Thyroid gland (tissue), 4 donors: ENCODE measurements at places on chromosomes 7 and 10. TPM values are rescaled to one million over a fixed set of nuclear protein-coding genes. Genes with fewer than 3 reads are reported as not detected.

DNA sequence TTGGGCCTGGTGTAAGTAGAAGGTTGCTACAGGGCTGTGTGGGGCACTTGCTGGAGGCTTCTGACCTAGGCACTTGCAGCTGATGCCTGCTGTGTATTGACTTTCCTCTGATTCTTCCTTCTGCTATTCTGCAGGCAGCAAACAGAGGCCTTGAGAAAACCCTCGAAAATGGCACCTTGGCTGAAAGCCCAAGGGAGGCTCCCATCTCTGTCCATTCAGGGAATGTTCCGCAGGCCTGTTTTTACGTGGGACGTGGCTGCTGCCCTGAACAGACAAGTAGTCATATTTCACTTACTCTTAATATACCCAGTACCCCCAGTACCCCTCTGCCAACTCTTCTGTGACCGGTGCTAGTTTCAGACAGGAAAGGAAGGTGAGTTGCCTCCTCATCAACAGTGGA lies 664.7 kb downstream of the INHBA start:
- DNase-seq = no peak
- H3K4me3 ChIP-seq = no peak overlapping the region
- no peaks in the 10 kb centered on the region for H3K4me1 ChIP-seq
- H3K27me3 ChIP-seq = no peaks in the 10 kb centered on the region

FAM149B1 gene
- total RNA-seq = 20.2 TPM

- H3K27me3 ChIP-seq = no peaks in the 10 kb centered on the region
- no peak overlapping the region for H3K27ac ChIP-seq
- H3K36me3 ChIP-seq = peaks cover 8% of the 10 kb centered on the region
- DNase-seq = no peak
- no peak overlapping the region for H3K4me3 ChIP-seq
Measured at GRCh38 chr10:14873090-14873760, 5.4 kb upstream of the SUV39H2 start.

GRCh38 chr10:83931669-83932068 lies 207.6 kb upstream of the GHITM start:
- H3K27ac ChIP-seq = no peak overlapping the region
- no peak for DNase-seq
- H3K4me1 ChIP-seq = no peaks in the 10 kb centered on the region
- no peaks in the 10 kb centered on the region for H3K36me3 ChIP-seq
- no peaks in the 10 kb centered on the region for H3K27me3 ChIP-seq

IFIT3 gene
- 9.1 TPM for total RNA-seq

FGFR2 gene
- 149 TPM for total RNA-seq

DNA sequence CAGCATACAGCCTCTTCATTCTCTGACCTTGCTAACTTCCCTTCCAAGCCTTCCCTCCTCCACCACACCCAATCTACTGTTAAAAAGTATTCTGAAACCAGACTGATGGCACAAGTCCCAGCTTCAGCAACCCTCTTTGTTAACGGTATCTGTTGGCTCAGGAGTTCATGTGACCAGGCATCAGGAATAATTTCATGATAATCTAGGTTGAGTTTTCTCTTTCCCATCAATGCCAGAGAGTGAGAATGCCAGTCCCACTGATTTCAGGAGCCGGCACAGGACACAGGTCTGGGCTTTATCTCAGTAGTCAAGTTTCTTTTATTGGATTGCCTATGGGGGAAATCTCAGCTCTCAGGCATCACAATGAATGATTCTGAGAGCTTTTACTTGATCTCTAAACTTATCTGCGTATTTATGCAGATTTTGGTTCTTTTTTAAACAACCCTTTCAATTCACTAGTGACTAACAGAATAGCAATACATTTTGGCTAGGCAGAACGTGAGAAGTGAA lies 231.0 kb upstream of the LYZL1 start:
- no peaks in the 10 kb centered on the region for H3K36me3 ChIP-seq
- DNase-seq = peak; percentile 14
- no peaks in the 10 kb centered on the region for H3K4me1 ChIP-seq
- no peak overlapping the region for H3K4me3 ChIP-seq

DNA sequence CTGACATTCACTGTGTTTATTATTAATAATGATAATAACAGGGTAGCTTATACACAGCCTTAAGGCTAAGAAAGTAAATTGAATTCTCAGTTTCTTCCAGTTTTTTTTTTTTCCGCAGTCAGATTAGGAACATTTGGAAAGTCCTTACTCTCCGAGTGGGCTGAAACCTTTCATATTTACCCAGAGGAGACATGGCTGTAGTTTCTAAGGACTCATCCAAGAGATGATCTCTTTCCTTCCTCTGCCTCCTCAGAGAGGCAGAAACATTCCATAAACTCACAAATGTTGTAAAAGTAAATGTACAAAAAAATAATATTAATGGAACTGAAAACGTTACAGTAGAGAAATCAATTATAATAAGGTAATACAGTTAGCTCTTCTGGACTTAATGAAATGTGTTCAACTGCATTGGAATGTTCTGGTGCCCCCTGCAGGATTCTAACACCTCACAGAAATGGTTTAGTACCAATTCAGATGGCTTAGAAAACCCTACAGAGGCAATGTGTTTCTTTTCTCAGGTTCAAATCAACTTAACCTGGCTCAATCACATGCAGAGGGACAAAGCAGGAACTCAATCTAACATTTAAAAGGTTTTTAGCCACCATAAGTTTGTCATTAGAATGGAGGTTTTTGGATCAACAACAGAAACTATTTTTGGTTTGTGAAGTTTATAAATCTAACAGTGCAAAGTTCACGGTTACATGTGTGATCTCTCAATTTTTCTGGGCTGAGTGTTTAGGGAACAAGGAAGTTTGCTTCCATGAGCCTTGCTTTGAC lies 71.7 kb downstream of the ICA1 start:
- no peak overlapping the region for H3K4me3 ChIP-seq
- no peak overlapping the region for H3K27ac ChIP-seq
- H3K36me3 ChIP-seq = no peaks in the 10 kb centered on the region
- H3K27me3 ChIP-seq = no peaks in the 10 kb centered on the region

- H3K4me1 ChIP-seq = no peaks in the 10 kb centered on the region
- no peak overlapping the region for H3K27ac ChIP-seq
- no peaks in the 10 kb centered on the region for H3K36me3 ChIP-seq
- DNase-seq = no peak
- no peak overlapping the region for H3K4me3 ChIP-seq
- no peaks in the 10 kb centered on the region for H3K27me3 ChIP-seq
Measured at GRCh38 chr10:73974309-73974946, 23.5 kb upstream of the VCL start.

DNA sequence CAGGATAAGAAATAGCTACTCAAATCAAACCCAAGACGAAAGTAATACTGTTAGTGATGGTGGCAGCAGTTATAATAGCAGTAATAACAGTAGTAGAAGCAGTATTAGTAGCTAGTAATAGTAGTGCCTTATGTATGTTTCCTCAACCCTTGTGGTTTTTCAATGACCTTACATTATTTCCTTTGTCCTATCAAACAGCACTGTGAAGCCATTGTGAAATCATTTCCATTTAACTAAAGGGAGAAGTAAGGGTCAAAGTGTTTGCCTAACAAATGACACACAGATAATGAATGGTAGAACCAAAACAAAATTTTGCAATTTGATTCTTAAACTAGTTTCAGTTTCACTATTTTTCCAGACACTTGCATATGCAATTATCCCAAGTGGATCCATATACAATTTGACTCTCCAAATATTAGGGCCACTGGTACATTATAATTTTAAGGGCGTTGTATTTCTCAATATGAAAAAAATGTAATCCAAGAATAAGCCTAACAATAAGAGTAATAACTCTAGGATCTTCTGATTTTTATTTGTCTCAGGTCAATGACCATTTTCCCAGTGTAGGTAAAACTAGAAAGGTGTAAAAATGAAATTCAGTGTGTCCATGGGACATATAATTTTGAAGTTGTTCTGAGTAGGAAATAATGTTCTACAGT lies 33.7 kb upstream of the TMEM26 start:
- no peaks in the 10 kb centered on the region for H3K27me3 ChIP-seq
- H3K27ac ChIP-seq = no peak overlapping the region
- H3K4me1 ChIP-seq = no peaks in the 10 kb centered on the region
- no peak overlapping the region for H3K4me3 ChIP-seq
- no peak for DNase-seq
- H3K36me3 ChIP-seq = no peaks in the 10 kb centered on the region

DNA sequence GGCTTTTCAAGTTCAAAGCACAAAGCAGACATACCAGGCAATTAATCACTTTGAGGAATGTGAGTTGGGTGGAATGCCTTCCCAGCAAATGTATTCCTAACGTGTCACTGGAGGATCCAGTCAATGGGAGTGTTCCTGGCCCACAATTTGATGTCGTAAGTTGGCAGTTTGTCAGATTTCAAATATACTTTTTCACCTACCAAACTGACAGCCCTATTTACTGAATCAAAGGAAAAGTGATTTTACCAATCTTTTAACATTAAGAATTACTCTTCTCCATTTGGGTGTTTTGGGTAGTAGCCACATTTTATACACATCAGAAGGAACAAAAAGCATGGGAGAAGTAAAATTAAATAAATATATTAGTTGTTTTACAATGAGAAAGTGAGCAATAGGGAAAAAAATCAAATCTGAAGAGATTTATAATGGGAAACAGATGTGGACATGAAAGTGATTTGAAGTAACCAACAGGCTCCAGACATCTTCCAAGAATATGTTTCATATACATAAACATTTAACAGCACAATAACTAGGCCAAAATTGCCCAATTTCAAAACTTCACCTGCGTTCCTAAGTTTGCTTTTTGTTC lies 222.9 kb downstream of the MTERF1 start:
- H3K4me1 ChIP-seq = no peaks in the 10 kb centered on the region
- H3K27ac ChIP-seq = no peak overlapping the region
- DNase-seq = no peak

EGR2 gene
- 1.5 TPM for total RNA-seq

DNA sequence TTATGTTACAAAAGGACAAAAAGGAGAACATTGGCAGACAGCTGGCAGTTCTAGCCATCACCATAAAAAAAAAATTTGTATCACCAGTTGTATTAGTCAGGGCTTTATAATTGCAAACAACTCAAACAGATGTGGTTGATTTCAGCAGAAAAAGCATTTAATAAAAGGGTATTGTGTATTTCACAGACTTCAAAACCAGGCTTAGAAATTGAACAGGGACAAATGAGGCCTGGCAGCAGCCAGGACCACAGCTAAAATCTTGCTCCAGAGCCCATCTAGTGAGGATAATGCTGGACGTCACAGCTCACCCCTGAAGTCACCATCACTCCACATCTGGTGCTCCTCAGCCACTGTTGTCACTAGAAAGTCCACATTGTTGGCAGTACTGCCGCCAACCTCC lies 52.9 kb upstream of the CALD1 start:
- H3K36me3 ChIP-seq = no peaks in the 10 kb centered on the region
- peaks cover 3% of the 10 kb centered on the region for H3K4me1 ChIP-seq
- H3K27ac ChIP-seq = no peak overlapping the region
- H3K4me3 ChIP-seq = no peak overlapping the region
- DNase-seq = no peak
- no peaks in the 10 kb centered on the region for H3K27me3 ChIP-seq

COPG2 gene
- total RNA-seq = 22.4 TPM
